ENCODE measurements at places on chromosomes 12 and 14. TPM values are rescaled to one million over a fixed set of nuclear protein-coding genes. Genes with fewer than 3 reads are reported as not detected.

Gene LRP1-AS
- total RNA-seq, result not detected

Gene GYS2
- 0.10 TPM for total RNA-seq

Gene RASSF8
- 47.0 TPM for total RNA-seq

Gene KRT79
- total RNA-seq, result 2.4 TPM

Gene TMED8
- 15.3 TPM for total RNA-seq

Gene B3GNT4
- not detected for total RNA-seq

Gene FLVCR2
- 9.5 TPM for total RNA-seq

Gene CMKLR1
- total RNA-seq, result 26.0 TPM

Gene ESRRB
- 0.22 TPM for total RNA-seq

Gene OR4N2
- total RNA-seq, result not detected

Gene RERGL
- total RNA-seq, result 1.9 TPM

Gene MUCL1
- total RNA-seq, result not detected

Gene VASH1
- 12.9 TPM for total RNA-seq

Gene LTBP2
- 58.2 TPM for total RNA-seq

Gene SERPINA9
- not detected for total RNA-seq

Gene RNASE7
- total RNA-seq, result 0.39 TPM

Gene SLCO1B1
- not detected for total RNA-seq

Gene INSM2
- total RNA-seq, result not detected

Gene C12orf42
- not detected for total RNA-seq

Gene DPPA3
- not detected for total RNA-seq

Gene ART4
- total RNA-seq, result 1.6 TPM

Gene OR6C2
- total RNA-seq, result not detected

Gene AGAP2
- 2.1 TPM for total RNA-seq

Gene PZP
- 0.61 TPM for total RNA-seq

Gene PLD4
- total RNA-seq, result 0.06 TPM

Gene NKX2-1
- not detected for total RNA-seq

Gene PMCH
- not detected for total RNA-seq

Gene EFS
- 15.5 TPM for total RNA-seq

Gene LMNTD1
- total RNA-seq, result not detected
